Esophagus mucosa (tissue), 1 donor: ENCODE measurements at places on chromosomes 7 and 10. TPM values are rescaled to one million over a fixed set of nuclear protein-coding genes. Genes with fewer than 3 reads are reported as not detected.

Gene PRSS1
- not detected for total RNA-seq

Gene SPAM1
- not detected for total RNA-seq

Gene PPP1R3A
- not detected for total RNA-seq

Gene MMRN2
- total RNA-seq, result 9.0 TPM

Gene SNCG
- 8.2 TPM for total RNA-seq
